Glutamatergic neuron (in vitro differentiated cells): ENCODE measurements at places on chromosomes 4 and X. TPM values are rescaled to one million over a fixed set of nuclear protein-coding genes. Genes with fewer than 3 reads are reported as not detected.

CSAG3 gene
- total RNA-seq: 7.4 TPM

DNA sequence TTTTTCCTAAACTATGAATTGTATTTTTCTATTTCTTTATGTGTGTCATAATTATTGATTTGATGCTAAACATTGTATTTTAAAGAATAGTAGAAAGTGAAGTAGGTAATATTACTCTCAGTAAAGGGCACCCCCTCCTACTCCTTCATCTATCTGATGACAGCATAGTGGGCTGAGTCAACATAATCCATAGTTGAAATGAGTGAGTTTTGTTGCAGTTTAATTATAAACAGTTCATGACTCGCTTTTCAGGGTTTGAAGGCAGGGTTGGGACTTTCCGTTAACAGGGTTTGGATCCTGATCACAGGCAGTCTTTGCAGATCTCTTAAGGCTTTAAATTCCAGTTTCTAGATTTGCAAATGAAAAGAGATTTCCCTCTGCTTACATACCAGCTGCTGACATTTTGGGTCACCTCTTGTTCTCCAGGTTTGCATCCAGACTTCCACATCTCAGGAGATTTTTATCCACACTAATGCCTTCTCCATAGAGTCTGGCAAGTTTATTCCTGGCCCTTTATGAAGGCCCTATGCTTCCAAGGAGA, 54.0 kb upstream of the TACR3 start:
- H3K36me3 ChIP-seq: no peaks in the 10 kb centered on the region
- no peaks in the 10 kb centered on the region for H3K4me1 ChIP-seq
- H3K4me3 ChIP-seq: no peak overlapping the region
- DNase-seq: no peak
- H3K27me3 ChIP-seq: no peaks in the 10 kb centered on the region
- no peak overlapping the region for H3K27ac ChIP-seq

- no peaks in the 10 kb centered on the region for H3K27me3 ChIP-seq
- H3K4me3 ChIP-seq: no peak overlapping the region
- H3K4me1 ChIP-seq: no peaks in the 10 kb centered on the region
- DNase-seq: no peak
- no peaks in the 10 kb centered on the region for H3K36me3 ChIP-seq
Observed at GRCh38 chr4:22969287-22969896, 276.7 kb downstream of the GBA3 start.

GRCh38 chr4:128600996-128601871, 208.3 kb upstream of the JADE1 start:
- no peak overlapping the region for H3K4me3 ChIP-seq
- H3K36me3 ChIP-seq: no peaks in the 10 kb centered on the region
- peaks cover 3% of the 10 kb centered on the region for H3K27me3 ChIP-seq

GRCh38 chr4:6752486-6752829, 30.1 kb upstream of the KIAA0232 start:
- peak overlapping the region; percentile 57 for H3K27ac ChIP-seq
- peaks cover 3% of the 10 kb centered on the region for H3K4me1 ChIP-seq
- DNase-seq: no peak
- H3K36me3 ChIP-seq: no peaks in the 10 kb centered on the region
- no peaks in the 10 kb centered on the region for H3K27me3 ChIP-seq
- no peak overlapping the region for H3K4me3 ChIP-seq
